ENCODE measurements at places on chromosomes 5 and 9. TPM values are rescaled to one million over a fixed set of nuclear protein-coding genes. Genes with fewer than 3 reads are reported as not detected.

Gene CSF1R
- 0.36 TPM for total RNA-seq

Gene C9orf40
- total RNA-seq, result 0.36 TPM

Gene PHYHD1
- total RNA-seq, result 2.2 TPM

Gene FOXD4
- not detected for total RNA-seq

Gene DRD1
- total RNA-seq, result 0.18 TPM

Gene PCDHA1
- not detected for total RNA-seq

Gene MEF2C
- total RNA-seq, result 6.8 TPM

Gene TTC16
- total RNA-seq, result not detected

Gene RCL1
- 13.8 TPM for total RNA-seq

Gene SAPCD2
- total RNA-seq, result 3.4 TPM

DNA sequence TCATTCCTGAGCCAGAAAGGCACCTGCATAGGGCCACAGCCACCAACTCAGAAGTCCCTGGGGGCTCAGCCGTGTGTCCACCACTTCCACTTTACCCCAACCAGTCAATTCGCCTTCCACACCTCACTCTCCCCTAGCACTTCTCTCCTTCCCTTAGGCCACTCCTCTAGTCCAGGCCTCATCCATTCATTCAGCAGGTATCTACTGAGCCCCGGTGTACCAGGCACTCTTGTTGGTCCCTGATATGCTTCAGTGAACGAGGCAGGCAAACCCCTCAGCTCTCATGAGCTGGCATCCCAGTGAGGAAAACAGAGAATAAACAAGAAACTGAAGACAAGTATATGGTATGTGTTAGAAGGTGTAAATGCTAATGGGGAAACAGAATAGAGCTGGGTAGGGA, 28.7 kb downstream of the NDUFA8 start:
- DNase-seq, result no peak

GRCh38 chr9:17165764-17166163, 30.9 kb downstream of the CNTLN start:
- no peak for DNase-seq

DNA sequence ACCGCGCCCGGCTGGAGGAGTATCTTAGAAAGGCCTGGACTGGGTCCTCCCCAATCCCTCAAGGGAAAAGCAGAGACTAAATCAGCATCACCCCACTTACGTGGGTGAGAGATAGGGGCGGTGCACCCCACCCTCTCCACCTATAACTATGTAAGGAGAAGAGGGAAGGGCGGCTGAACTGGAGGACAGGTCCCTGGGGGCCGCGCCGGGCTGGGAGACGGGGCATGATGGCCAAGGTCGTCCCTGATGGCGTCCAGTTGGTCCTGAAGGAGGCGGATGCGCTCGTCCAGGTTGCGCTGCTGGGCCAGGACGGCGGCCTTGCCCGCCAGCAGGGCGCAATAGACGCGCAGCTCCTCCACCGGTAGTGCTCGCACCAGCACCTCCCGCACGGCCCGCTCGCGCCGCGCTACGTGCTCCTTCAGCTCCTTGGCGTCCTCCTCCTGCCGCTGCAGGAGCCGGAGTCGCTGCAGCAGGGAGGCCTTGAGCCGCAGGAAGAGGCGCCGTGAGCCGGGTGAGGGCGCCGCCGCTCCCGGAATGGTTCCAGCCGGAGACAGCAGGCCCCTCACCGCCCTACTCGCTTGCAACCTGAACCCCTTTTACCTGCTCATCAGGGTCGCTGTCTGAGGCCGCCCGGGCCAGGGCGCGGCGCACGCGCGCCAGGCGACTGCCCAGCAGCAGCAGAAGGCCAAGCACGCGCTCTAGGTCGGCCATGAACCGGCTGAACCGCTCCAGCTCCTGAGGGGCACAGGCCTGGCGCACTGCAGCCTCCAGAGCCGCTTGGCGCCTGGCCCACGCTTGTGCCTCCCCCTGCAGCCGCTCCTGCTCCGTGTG, 7.6 kb downstream of the SHROOM1 start:
- DNase-seq, result no peak

DNA sequence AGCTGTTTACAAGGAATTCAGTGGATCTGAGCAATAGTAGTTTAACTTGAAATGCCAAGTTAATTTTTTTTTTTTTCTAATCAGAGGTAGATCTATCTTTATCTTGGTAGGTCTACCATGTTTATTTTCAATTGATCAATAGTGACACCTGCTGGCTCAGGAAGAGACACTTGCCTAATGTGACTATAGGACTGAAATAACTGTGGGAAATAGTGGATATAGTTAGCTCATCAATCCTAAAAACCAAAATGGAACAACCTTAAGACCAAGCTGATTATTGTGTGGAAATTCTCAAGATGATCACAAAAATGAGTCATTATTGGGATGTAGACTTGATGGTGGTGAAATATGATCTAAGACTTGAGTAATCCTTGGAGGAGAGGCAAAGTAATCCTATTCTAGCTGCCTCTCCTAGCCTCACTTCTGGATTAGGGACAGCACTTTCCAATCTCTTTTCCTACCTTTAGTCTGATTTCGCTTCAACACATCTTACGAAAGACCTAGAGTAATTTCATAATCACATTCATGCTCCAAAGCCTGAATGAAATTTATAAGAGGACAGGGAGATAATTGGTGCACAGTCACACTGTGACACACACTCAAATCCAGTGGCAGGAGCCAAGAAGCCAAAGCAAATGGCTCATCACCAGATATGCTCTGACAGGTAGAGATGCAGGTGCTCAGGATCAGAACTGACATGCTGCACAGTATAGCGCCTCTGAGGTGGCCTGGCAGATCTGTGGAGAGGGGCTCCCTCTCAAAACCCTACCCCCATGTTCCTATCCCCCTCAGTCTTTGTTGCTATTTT, 156.3 kb downstream of the HMHB1 start:
- peak; percentile 78 for DNase-seq

- no peak for DNase-seq
Measured at GRCh38 chr9:13047827-13048587, 231.5 kb downstream of the MPDZ start.

GRCh38 chr9:10721301-10721700, 108.5 kb upstream of the PTPRD start:
- DNase-seq, result no peak

DNA sequence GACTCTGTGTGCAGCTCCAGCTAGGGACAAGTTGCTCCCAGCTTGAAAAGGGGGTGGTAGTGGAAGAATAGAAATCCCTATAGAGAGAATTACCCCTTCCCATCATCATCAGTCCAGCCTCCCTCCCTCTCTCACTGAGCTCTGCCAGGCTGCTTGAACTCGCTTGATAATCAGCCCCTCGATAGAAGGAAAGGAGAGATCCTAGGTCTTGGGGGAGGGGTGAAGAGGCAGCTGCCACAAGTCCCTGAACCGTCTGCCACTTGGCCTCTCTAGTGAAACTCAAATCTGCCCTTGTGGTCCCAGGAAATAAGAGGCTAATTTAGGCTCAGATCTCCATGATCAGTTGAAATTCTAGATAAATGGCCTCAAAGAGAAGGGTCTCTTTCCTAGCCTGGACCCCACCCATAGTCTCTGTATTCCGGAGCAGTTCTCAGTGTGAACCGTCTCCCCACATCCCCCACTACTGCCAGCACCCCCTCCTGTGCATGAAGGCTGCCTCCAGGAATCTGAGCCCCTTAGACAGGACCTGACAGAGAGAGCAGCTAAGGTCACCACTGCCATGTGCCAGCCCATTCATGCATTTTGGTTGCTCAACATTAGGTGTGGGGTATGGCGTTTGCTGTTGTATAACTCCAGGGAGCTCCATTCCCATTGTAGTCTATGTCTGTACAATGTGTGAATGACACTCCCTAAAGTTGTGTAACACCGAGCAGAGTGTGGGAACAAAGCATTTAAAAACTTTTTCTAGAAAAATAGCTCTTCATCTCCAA, 5.5 kb downstream of the DNAJB5 start:
- no peak for DNase-seq

DNA sequence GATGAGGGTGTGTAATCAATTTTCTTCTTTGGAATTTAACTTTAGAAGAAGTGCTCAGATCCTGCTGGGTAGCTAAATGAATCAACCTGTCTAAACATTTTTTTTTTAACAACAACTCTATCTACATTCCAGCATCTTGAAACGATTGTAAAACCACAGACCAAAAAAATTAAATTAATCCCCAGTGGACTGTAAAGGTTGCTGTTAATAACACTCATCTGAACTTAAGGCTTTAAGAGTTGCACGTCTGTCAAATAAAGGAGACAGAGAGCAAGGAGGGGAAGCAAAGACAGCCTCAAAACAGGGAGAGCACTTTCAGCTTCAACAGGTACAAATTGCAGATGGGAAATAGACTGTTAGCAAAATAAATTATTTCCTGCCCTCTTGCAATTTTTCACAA, 548.5 kb downstream of the DTWD2 start:
- no peak for DNase-seq

DNA sequence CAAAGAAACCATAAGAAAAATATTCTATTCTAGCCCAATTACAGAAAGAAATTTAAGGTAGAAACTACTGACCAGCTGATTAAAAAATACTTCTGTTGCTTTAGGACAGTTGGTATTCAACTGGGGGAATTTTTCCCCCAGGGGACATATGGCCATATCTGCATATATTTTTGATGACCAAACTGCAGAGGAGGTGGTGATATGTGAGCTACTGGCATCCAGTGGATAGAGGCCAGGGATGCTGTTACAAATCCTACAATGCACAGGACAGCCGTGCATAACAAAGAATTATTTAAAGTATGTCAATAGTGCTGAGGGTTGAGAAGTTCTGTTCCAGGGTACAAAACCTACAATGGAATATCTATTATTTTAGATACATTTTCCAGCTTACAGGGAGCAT, 24.0 kb downstream of the ZFR start:
- peak; percentile 59 for DNase-seq

DNA sequence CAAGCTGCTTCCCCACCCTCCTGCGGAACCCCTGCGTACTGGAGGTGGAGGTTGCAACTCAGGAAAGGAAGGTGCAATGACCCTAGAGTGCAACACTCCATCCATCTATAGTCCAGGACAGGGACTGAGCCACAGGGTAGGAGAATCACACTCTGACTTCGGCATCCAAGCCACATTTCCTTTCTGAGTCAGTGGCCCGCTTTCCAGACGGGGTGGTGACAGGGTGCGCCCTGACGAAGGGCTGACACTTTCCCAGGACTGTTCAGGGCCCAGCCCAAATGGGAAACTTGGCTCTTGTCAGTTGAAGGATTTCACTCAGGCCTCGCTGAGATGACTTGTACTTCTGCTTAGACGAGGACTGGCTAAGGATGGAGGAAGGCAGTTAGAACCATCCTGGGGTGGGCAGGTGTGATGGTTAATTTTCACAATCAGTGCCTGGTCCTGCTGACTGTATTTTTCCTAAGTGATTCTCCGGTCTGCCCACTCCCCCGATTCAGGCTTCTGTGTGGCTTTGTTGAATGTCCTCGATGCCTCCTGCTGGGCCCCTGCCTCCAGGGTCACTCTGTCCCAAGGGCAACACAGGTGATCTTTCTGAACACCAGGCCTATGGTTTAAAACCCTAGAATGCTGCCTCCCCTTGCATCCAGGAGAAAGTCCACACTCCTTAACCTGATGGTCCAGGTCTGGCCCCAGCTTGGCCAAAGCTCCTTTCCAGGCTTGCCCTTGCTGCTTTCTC, 228.1 kb downstream of the FSTL4 start:
- no peak for DNase-seq

DNA sequence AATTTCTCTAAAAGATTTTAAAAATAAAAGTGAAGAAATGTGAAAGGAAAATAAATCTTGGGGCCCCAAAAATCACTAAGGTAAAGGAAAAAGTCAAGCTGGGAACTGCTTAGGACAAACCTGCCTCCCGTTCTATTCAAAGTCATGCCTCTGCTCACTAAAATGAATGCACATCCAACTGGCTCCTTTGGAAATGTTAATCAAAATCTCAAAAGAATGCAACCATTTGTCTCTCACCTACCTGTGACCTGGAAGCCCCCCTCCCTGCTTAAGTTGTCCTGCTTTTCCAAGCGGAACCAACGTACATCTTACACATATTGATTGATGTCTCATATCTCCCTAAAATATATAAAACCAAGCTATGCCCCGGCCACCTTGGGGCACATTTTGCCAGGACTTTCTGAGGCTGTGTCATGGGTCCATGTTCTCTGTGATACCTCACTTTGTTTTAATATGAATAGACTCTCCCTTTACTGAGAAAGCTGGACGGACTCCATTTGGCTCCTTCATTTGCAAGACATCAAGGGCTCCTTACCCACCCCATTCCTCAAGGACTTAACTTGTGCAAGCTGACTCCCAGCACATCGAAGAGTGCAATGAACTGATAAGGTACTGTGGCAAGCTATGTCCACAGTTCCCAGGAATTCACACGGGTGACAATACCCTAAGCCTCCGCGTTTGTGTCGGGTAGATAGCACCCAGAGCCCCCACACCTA, 164.3 kb downstream of the SMC2 start:
- no peak for DNase-seq

DNA sequence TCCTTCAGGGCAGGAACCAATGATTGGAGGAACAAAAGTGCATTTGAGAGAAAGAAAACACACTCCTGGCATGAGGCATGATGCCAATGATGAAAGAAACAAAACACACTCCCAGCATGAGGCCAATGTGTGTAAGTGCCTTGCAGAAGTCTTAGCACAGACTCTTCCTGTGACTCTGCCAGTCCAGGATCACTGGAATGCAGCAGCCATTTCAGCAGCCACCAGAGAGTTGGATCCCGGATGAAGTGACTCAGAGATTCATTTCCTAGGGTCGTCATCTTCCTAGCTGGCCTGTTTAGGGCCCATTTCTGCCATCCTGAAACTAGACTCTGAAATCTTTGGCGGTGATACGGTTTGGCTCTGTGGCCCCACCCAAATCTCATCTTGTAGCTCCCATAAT, 212.5 kb downstream of the CFAP90 start:
- DNase-seq, result no peak

DNA sequence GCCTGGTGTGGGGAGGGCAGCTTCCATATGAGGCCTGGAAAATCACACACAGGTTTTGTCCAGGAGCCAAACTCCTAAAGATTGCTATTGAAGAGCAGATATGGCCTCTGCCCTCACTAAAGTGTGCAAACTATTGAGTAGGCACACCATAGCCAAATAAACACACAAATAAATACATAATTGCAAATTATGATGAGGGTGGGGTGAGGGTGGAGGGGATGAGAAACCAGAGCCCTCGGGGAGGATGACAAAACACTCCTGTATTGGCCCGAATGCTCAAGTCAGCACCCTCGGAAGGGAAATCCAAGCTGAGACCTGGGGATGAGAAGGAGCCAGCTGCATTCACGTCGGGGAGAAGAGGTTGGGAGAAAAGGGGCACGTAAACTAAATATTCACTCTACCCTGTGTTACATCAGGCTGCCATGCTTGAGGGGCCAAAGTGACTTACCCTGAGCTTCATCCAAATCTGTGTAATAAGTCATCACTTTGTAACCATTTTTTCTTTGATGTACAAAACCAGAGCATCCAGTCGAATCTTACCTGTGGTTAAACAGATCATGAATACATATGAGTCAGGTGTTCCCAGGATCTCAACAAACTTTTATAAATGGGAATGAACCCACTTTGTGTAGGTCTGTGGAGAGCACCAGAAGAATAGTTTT, 73.9 kb upstream of the PCSK1 start:
- no peak for DNase-seq

- no peak for DNase-seq
Measured at GRCh38 chr9:102514541-102514940, 480.6 kb upstream of the CYLC2 start.
